ENCODE measurements at places on chromosomes 7 and 10.

GRCh38 chr7:2325162-2325561 is 10.9 kb upstream of the SNX8 start:
- DNase-seq, result no peak

DNA sequence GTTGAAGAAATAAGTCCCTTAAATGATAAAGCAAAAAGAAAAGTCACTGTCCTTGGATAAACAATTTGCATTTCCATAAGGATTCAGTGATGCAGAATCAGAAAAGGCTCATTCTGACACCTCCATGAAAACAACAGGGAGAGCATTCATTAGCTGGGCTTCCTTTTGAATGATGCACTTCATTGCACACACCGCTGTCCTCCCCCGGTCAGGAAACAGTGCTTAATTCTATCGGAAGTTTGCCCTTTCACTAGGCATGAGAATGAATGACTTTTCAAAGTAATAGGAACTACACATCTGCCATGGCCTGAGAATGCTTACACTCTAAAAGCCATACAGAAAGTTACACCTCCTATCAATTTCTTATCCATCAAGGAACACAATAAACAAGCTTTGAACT is 4.2 kb downstream of the PCDH15 start:
- DNase-seq, result no peak

- no peak for DNase-seq
Observed at GRCh38 chr7:89072081-89072480, 276.5 kb upstream of the TEX47 start.

DNA sequence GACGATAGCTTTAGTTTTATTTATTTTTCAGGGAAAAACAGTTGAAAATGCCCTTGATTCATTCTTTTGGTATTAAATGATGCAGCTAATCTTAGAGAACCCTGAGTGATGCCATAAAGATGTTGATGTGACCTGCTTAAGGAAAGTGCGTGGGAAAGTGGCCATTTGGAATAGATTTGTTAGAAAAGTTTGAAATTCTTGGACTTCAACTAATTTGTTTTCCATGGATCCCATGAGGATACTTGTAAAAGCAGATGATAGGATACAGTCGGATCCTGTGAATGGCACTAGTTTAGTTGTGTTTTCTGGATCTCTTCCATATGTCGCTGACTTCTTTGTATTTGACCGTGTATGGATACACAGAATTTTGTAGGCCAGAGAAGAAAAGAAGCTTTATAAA is 69.0 kb downstream of the SEPTIN7 start:
- no peak for DNase-seq

GRCh38 chr10:101161494-101162299 is 30.6 kb downstream of the TLX1 start:
- DNase-seq, result peak; percentile 64

GRCh38 chr10:116947841-116948529 is 57.0 kb downstream of the SHTN1 start:
- no peak for DNase-seq

GRCh38 chr7:27100694-27101170 is 1.8 kb downstream of the HOXA2 start:
- no peak for DNase-seq

DNA sequence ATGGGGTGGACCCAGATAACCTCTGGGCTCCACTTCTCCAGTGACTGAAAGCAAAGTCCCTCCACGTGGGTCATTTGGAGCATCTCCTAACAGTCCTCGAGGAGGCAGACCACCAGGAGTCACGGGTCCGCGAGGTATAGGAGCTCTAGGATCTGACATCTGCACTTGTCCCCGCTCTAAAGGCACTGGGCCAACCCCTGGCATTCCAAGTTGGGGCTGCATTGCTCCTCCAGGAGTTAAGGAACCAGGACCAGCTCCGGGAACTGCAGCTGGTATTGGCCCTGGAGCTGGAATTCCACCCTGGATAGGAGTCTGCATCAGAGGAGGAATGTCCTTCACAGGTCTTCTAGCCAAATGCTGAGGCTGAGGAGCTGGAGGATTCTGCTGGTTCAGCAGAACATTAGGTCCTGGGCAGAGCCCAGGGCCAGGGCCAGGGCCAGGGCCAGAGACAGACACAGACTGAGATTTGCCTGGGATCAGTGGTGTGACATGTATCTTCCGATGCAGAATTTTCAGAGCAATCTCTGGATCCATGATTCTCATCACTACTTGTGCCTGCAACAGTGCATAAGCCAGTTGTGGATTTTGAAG is 827 bp downstream of the CSTF2T start:
- no peak for DNase-seq

DNA sequence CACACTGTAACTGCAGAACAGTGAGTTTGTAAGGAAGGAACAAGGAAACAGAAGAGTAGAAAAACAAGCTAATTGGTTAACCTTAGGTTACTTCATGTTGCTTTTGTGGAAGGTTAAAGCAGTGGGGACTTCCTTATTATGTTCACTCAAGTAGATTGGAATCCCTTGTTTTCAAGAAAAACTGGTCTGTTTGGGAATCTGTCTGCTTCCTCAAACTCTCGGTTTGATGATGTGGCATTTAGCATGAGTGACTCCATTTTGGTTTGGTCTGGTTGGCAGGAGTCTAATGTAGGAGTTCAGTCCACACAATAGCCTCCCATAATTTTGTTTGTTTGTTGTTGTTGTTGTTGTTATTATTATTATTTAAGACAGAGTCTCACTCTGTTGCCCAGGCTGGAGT is 3.8 kb upstream of the TRIM56 start:
- DNase-seq, result no peak

DNA sequence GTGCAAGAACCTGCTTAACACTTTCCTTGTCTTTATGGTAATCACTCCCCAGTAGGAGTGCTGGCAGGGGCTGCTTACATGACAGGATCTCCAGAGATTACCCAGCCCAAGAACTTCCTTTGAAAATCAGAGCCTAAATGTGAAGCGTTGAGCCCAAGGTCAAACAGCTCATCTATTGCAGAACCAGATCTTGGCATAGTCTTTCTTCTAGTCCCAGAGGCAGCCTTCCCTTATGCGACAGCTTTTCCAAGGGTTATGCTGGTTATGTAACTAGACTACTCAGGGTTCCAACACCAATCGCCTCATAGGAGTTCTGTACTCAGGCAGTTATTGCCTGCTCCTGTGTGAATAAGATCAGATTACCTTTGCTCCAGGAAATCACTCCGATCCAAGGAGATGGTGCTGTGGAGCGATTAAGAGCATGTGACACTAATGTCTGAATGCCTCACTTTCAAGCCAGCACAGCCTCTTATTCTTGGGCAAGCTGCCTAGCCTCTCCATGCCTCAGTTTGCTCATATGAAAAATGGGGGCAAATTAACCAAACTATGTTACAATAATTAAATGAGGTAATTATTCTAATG is 8.4 kb upstream of the LGI1 start:
- DNase-seq, result no peak

DNA sequence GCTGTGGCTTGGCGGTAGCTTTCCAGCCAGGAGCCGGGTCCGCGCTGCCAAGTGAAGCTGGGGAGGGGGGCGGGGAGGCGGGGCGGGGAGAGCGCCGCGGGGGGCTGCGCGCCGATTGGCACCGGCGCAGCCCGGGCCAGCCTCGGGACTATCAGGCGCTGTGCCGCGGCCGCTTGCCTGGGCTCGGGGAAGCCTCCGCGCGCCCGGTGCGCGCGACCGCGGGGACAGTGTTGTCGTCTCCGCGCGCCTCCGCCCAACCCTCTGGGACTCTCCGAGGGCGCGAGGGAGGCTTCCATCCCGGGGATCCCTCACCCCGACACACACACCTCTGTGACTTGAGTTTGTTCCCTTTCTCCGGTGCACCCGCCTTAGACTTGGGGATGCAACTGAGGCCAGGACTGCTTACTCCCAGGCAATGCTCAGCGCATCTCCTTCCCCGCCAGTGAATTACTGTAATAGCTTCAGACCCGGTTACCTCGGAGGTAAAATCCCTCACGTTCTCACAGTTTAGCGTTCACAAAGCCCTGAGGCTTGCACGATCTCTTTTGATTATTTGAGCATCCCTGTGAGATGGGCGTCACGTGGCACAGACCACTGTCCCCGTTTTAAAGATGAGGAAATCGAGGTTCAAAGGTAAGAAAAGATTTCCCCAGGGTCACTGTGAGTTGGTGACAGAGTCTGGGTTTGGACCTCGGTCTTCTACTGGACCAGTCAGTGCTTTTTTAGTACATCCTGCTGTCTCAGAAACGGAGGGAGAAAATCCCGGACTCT is at the start of gene NKX1-2:
Gene NKX1-2, minus strand, starts transcription at position 24 of the 771 bp plus-strand sequence. CDS start 92 bp downstream, outside the sequence.
- DNase-seq, result no peak

GRCh38 chr10:19730167-19730906 is 85.9 kb upstream of the PLXDC2 start:
- no peak for DNase-seq

GRCh38 chr7:98760201-98760651 is 109.6 kb downstream of the TMEM130 start:
- no peak for DNase-seq

GRCh38 chr10:102267748-102268147 is 22.4 kb downstream of the GBF1 start:
- no peak for DNase-seq

- no peak for DNase-seq
Observed at GRCh38 chr10:70534281-70534680, 55.7 kb downstream of the PALD1 start.

GRCh38 chr10:86221442-86222335 is 144.9 kb downstream of the GRID1 start:
- DNase-seq, result no peak

DNA sequence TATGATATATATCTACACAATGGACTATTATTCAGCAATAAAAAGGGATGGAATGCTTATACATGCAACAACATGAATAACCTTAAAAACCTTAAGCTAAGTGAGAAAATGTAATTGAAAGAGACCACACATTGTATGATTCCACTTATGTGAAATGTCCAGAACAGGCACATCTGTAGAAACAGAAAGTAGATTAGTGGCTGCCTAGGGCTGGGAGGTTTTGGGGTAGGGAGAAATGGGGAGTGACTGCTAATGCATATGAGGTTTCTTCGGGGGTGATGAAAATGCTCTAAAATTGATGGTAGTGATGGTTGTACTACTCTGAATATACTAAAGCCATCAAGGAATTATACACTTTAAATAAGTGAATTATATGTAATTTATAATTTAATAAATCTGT is 14.7 kb downstream of the SLC16A9 start:
- DNase-seq, result no peak

DNA sequence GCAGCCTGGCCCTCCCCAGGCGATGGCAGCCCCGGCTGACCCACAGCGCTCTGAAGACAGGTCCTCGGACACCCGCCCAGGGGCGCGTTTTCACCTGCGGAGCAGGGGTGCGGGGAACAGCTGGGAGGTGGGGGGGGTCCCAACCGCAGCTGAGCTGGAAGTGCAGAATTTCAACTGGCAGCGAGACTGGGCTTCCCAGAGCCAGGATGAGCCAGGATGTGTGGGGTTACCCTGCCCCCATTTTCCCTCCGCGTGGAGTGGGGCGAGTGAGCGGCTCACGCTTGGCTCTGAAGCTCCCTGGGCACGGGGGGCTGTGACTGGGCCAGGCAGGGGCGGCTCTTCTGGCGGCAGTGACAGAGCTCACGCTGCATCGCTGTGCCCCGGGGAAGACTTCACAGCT is 70.2 kb downstream of the DNAJB6 start:
- DNase-seq, result no peak
